ENCODE measurements at places on chromosomes 11 and 22.

- peak; percentile 34 for DNase-seq
These were observed 4.9 kb upstream of the TTLL1 start for GRCh38 chr22:43094085-43094484.

DNA sequence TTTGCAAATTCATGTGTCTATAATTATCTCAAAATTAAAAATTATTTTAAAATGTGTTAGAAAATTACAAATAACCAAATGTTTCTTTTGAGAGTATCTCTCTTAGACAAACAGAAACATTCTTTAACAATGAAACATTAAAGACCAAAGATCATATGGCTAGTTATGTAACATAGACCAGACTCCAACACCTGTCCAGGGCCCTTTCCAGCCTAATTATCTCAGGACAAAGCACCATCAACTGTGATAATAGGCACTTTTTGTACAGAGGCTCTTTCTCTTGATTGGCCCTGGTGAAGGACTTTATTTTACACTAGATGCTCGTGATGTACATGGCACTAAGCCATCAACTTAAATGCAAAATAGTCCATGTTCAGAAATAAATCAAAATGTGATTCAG is 5.0 kb upstream of the PLEKHA7 start:
- DNase-seq = no peak

GRCh38 chr22:22369964-22370270 is 125.3 kb downstream of the VPREB1 start:
- DNase-seq = no peak

DNA sequence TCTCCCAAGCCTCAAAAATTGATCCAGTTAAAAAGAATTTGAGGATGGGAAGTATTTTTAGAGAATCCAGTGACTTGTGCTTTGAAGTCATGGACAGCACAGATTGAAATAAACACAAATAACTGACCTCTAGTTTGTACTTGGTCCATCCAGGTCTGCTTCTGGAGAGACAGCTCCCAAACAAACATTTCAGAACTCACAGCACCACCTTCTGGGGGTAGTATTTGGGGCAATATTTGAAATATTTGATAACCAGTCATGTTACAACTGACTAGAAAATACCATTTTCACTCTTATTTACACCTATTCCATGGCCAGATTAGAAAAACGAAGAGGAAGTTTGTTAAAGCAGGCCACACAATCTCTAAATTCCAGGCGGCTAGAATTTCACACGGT is 56.2 kb downstream of the CTSC start:
- DNase-seq = no peak

GRCh38 chr11:36390963-36391471 is 94.9 kb downstream of the PRR5L start:
- no peak for DNase-seq

GRCh38 chr22:32796865-32797573 is 4.5 kb upstream of the TIMP3 start:
- DNase-seq = peak; percentile 42

DNA sequence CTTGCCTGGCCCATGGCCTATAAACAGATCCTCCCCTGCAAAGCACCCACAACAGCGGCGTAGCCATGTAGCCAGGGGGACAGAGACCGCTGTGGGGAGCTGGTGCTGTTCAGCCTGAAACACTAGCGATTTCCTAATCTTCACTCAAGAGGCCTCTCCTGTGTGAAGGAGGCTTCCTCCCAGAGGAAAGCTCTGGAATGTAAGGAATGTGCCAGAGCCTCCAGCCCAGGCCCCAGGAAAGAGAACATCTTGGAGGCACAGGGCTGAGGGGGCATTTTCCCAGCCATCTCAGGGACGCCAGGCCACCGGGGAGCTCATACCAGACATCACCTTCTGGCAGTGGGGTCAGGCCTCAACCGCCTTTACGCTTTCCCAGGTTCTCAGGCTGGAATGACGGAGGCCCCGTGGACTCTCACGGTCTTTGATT is 24.0 kb downstream of the MIAT start:
- DNase-seq = no peak

DNA sequence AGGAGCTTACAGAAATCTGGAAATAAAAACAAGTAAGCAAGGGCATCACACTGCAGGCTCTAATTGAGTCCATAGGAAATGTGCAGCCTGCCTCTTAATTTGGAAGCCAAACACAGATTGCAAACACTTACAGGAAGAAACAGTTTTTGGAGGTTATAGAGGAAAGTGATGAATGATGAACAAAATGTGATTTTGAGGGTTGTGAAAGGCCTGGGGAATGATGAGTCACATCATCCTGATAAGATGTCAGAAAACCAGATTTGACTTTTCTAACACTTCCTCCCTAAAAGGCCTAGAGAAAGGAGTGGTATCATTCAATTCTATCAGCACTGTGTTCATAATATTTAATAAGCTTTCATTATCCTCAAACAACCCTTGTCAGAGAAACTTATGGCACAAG is 96.6 kb upstream of the POU2AF2 start:
- DNase-seq = no peak

DNA sequence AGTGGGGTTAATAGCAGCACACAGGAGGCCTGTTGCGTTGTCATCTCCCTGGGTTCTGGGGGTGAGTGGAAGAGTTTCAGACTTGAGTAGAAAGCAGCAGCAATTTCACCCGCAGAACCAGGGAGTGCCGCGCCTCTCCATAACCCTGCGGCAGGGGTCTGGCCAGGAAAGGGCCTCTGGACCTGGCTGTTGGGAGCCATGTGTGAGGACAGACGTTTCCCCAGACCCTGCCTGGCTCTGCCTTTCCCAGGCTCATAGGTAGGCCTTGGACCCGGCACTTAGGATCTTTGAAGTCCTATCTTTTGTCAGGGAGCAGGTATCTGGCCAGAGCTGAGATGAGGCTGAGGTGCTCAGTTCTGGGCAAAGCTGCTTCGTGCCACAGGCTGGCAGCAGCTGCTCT is 106.6 kb upstream of the PARVA start:
- no peak for DNase-seq

DNA sequence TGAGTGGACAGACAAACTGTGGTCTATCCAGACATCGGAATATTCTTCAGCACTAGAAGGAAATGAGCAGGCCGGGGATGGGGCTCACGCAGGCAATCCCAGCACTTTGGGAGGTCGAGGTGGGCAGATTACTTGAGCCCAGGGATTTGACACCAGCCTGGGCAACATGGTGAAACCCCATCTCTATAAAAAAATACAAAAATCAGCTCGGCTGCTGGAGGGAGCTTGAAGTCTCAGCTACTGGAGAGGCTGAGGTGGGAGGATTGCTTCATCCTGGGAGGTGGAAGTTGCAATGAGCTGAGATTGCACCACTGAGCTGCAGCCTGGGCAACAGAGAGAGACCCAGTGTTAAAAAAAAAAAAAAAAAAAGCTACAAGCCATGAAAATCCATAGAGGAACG is 8.0 kb upstream of the CTSD start:
- no peak for DNase-seq

- peak; percentile 59 for DNase-seq
These were observed 15.0 kb upstream of the CYB5R2 start for GRCh38 chr11:7688238-7688826.

DNA sequence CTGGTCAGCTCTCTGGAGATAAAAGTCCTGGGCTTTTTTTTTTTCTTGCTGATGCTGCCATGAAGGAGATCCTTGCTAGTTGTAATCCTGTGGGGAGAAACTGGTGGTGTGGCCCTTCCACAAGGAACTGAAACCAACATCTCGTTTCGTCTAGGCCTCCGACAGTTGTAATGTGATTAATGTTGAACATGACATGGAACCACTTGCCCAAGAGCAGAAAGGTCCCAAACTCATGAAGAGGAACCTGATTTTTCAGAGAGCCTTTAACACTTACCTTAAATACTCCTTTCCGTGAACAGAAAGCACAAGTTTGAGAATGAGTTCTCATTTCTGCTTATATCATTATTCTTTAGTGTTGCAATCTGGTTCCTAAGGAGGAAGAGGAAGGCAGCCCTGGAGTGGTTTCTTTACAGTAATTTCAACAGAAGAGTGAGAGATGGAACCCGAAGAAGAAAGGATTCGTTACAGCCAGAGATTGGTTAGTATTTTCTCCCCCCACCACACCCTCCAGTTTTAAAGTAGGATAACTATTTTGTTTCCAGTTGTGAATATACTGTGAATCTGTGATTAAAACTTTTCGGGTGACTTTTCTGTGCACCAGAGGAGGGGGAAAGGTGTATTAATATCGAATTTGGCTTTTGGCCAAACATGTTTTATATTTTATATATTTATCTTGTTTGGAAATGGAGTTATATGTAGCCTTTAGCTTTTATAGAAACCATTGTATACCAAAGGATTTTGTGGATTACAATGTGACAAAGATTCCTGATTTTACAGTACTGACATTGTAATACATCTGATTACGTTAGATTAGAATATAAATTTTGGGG is 2.0 kb downstream of the KDM2A start:
- DNase-seq = no peak

DNA sequence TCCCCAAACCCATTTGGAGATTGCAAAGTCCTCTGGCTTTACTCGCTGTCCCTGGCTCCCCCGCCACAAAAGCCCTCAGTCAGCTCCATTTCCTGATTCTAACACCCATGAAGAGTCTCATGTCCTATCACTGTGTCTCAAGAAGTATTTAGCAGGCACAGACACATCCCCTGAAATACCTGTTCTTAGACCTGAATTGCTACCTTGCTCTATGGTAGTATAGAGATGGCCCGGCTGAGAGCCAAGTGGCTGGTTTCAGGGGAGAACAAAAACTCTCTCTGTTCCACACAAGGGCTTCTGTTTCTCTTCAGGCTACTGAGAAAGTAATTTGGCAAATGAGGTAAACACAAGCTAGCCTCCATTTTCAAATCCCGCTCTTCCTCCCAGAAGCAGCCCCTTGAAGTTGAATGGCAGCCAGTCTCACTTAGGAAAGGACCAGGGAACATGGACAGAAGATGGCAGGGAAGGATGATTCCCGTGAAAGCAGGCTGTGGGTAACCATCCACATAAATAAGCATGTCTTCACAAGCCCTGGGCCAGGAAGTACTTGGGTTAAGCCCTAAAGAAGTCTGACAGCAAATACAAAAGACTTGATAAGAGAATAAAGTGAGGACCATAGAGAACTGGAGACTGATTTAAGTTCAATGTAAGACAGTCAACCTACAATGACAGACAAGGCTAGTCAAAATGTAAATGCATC is 137.8 kb downstream of the C11orf58 start:
- DNase-seq = no peak

DNA sequence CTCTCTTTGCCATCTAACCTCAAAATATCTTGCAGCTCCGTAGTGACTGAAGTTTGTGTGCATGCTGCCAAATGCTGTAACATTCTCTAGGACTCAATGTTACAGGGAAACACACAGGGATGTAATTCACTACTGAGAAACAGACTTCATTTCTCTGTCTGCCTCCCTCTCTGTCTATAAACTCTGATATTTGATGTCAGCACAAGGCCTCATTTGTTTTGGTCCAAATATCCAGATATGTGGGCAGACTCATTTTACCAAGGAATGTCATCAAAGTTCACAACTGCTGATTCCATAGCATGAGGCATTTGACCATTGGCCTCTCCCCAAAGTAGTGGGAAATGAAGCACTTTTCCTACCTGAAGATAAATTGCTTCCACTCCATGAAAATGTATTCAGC is 2.5 kb upstream of the PRRG4 start:
- DNase-seq = no peak

GRCh38 chr22:23008896-23009295 is 61.4 kb upstream of the GNAZ start:
- DNase-seq = no peak

DNA sequence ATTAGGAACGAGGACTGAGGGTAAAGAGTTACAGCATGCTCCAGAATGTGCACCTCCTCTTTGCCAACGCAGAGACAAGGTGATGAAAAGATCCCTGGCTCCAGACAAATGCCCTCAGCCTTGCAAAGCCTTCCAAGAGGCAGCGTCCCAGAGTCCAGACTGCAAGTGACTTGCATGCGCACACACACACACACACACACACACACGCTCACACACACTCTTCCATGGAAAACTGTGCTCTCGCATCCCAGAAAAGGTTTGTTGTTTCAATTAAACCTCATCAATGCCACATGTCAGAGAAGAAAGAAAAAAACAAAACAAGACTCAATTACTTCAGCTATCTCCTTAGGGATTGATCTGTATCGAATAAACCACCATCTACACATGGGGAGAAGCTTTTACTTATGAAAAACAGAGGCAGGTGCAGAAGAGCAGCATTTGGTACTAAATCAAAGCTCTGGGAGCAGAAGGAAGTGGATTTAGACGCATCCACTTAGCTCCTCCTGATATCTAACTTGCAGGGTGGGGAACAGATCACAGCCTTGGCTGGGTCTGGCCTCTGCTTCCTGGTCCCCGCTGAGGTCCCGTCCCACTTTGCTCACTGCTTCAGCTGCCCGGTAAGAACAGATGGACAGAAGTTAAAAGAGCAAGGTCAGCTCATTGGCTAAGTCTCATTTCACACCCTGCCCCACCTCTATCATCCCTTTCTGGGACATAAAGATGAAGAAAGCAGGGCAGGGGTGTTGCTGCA is 249.8 kb upstream of the BLID start:
- no peak for DNase-seq

GRCh38 chr22:17131686-17132085 is 10.5 kb upstream of the TMEM121B start:
- DNase-seq = no peak

DNA sequence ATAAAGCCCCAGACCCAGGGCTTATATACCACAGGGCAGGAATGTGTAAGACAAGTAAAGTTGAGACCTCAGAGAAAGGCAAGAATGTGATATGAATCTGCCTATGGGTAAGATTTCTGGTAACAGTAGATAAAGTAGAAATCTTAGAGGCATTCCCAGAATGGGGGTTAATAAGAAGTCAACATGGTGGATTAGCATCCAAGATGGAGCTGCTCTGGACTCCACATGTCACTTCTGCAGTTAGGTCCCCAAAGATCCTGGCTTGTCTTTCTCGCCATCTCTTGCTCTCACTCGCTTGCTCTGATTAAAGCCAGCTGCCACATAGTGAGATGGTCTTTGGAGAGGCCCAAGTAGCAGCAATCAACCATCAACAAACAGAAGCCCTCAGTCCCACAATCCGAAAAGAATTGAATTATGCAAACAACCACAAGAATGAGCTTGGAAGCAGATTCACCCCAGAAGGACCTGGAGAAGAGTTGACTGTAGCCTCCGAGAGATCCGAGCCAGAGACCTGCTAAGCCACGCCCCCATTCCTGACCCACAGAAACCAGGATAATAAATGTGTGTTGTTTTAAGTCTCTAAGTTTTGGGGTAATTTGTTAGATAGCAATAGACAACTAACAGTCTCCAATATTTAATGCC is 5.4 kb upstream of the C11orf86 start:
- DNase-seq = no peak

GRCh38 chr11:132851247-132851646 is 681.1 kb downstream of the OPCML start:
- DNase-seq = no peak

- DNase-seq = no peak
These were observed 8.3 kb downstream of the ARHGEF17 start for GRCh38 chr11:73316422-73316821.

GRCh38 chr22:26377170-26377830 is 51.8 kb upstream of the ASPHD2 start:
- DNase-seq = no peak

GRCh38 chr11:131138731-131139130 is 222.5 kb upstream of the SNX19 start:
- DNase-seq = no peak

- no peak for DNase-seq
These were observed at the start of gene ALX4 for GRCh38 chr11:44309478-44310205. TSS of gene ALX4 (minus strand) at chr11:44310139. CDS start at chr11:44310062, 77 bp downstream.

GRCh38 chr22:38700270-38700788 is 414 bp downstream of the JOSD1 start:
- DNase-seq = peak; percentile 73

Data from LoVo (cell line).